ENCODE measurements at places on chromosomes 2 and 18. TPM values are rescaled to one million over a fixed set of nuclear protein-coding genes. Genes with fewer than 3 reads are reported as not detected.

HOXD13 gene
- polyA plus RNA-seq = not detected

- no peak for DNase-seq
These were observed 156.5 kb downstream of the ACTR3 start for GRCh38 chr2:114046373-114046772.

FAP gene
- polyA plus RNA-seq = 1.8 TPM

CXCR1 gene
- polyA plus RNA-seq = 49.0 TPM

SLC9A2 gene
- 0.09 TPM for polyA plus RNA-seq

- DNase-seq = no peak
These were observed 96.8 kb downstream of the MCFD2 start for GRCh38 chr2:46818819-46819218.

MTCL1 gene
- polyA plus RNA-seq = 1.3 TPM

DNA sequence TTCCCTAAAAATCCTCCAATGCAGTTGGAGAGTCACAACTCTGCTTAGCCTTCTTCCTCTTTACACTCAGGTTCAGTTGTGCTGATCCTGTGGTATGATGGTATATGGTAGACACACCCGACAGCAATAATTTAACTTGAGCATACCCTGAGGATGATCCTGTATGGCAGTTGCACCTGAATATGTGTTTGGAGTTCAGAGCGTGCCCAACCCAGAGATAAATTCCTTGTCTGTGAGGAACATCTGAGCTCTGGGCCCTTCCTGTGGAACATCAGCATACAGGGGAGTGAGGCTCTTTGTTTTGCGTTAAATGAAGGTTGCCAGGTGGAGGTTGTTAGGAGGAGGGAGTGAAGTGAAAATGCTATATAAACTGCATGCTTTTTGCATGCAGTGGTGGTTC lies 187.7 kb downstream of the MYO3B start:
- DNase-seq = no peak

GRCh38 chr18:28804512-28805202 lies 627.7 kb upstream of the CDH2 start:
- DNase-seq = no peak

DAW1 gene
- 3.3 TPM for polyA plus RNA-seq

CTLA4 gene
- polyA plus RNA-seq = 1.8 TPM
